Ecto neural progenitor cell (in vitro differentiated cells): ENCODE measurements at places on chromosomes 13 and 19.

DNA sequence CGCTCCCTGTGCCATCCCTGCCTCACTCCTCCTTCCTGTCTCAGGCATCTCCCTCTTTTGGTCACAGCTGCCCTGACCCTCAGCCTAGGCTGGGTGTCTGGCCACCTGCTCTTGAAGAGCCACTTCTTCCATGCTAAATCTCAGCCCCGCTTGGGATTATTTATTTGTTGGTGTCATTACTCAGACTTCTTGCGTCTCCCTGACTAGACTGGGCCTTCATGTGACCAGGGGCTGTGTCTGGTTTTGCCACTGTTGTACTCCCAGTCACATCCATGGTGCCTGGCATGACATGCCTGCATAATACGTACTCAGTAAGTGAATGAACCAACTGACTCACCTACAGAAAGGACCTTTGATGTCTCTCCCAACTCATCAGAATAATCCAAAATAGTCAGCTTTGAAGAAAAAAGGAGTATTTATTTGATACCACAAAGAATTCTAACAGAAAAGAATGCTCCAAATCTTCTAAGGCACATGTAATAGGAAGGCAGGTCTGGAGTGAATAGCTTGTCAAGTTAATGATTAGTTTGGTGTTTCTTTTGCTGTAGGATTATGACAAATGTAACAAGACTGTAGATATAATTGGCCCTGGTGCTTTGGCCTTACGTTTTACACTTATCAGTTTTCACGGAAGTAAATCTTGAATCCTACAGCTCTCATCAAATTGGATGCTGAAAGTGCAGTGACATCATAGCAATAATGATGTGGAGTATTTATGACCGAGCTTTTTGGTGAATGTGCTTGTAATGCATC lies 84.0 kb downstream of the ALOX5AP start:
- DNase-seq = no peak

DNA sequence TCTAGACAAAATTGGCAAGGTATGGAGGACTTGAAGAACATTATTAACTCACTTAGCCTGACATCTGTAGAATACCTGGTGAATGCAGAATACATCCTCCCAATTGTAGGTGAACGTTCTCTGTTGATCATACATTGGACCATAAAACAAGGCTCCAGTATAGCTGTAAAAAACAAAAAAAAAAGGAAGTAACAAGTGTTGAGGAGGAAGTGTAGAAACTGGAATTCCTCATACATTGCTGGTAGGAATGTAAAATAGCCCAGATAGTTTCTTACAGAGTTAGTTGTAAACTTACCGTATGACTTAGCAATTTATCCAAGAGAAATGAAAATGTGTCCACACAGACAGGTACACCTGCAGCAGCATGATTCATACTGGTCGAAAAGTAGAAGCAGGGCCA lies 44.8 kb downstream of the TSSK6 start:
- DNase-seq = no peak

DNA sequence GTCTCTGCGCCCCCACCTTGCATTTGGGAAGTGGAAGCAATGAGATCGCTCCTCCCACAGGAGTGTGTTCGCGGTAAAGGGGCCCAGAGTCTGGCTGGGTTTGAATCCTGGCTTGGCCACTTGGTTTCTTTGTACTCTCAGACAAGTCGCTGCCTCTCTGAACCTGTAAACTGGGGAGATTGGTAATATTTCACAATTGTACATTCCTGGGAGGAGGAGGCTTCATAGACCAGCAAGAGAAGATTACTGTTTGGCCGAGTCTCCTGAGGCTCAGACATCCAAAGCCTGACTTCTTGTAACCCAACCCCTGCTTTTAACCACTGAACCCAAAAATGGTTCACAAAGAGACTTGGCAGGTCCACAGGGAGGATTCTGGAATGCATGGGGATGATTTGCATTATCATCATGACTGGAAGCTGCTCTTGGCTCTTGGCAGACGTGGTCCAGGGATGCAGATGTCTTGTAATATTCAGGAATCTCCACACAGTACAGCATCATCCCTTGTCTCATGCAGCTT lies 13.6 kb upstream of the STRN4 start:
- no peak for DNase-seq

- no peak for DNase-seq
Measured at GRCh38 chr13:44758630-44759383, 182.7 kb upstream of the TSC22D1 start.

GRCh38 chr13:111630406-111630805 lies 310.0 kb downstream of the TEX29 start:
- peak; percentile 62 for DNase-seq

DNA sequence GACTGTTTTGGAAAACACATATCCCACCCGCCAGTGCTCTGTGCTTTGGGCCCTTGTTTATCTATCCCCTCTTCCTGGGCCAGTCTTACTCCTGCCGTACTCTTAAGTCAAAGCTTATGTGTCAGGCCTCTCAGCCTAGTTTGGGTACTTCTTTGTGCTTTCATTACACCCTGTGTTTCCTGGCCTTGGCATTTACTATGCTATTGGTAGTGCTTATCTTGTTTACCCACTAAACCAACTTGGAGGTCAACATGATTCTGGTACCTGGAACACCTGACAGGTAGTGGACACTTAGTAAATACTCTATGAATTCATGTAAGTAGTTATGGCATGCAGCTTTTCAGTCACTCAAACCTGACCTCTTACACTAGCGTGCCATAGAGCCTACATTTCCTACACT lies 2.4 kb downstream of the POLR1D start:
- DNase-seq = no peak

DNA sequence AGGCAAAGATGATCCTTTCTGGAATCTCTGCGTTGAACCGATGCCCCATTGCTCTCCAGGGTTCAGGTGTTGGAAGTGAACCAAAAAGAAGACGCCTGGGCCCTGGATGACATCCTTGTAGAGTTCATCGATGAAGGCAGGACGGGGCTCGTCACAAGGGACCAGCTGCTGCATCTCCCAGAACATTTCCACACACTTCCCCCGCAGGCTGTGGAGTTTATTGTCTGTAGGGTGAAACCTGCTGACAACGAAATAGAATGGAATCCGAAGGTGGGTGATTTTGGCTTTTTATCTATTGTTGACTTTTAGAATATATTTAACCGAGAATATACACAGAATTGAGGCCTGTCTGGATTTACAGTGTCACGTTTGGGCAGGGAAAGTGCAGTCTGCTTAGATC lies 58.4 kb downstream of the SLC7A9 start:
- no peak for DNase-seq

DNA sequence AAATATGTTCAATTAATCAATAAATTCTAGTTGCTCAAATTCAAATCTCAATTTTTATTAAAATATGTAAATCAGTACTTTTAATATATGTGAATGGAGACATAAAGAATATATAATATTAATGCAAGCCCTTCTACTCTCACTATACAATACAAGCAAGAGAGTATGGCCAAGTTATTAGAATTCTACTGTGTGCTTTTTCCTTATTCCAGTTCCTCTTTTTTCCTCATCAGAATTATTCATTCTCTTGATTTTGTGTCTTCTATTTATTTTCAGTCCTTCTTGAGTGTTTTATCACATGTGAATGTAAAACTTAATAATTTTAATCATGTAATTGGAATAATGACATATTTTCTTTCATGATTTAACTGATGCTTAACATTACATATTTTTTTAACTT lies 276.8 kb downstream of the PCDH20 start:
- DNase-seq = no peak
